Fibroblast of lung (primary cell): ENCODE measurements at places on chromosomes 4 and X. TPM values are rescaled to one million over a fixed set of nuclear protein-coding genes. Genes with fewer than 3 reads are reported as not detected.

GRCh38 chrX:27966492-27966891 lies 14.8 kb downstream of the DCAF8L1 start:
- no peak for DNase-seq

DNA sequence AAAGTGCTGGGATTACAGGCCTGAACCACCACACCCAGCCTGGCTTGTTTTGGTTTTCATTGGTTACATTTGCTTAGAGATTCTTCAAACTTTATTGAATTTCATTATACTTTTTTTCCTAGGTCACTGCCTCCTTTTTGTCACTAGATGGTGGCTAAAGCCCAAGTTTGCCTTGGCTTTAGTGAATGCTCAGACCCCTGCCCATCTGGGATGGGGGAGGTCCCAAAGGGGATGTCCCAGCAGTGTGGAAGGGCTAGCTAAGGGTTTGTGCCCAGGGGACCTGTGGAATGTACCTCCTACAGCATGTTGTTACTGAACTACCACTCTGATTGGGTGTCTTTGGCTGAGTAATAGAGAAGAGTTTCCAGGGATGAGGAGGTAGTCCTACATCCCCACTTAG lies 58.4 kb downstream of the CEP135 start:
- DNase-seq = no peak

The UGT2B17 gene
- total RNA-seq = not detected in 2 replicates

GRCh38 chr4:107751670-107752069 lies 31.6 kb upstream of the PAPSS1 start:
- DNase-seq = no peak

GRCh38 chr4:37767546-37767945 lies 58.9 kb upstream of the PGM2 start:
- DNase-seq = peak; percentile 43

- no peak for DNase-seq
Measured at GRCh38 chr4:108559068-108559793, 61.1 kb upstream of the RPL34 start.

GRCh38 chr4:151329217-151330007 lies 4.0 kb upstream of the SH3D19 start:
- no peak for DNase-seq

The BTK gene
- total RNA-seq = not detected in 2 replicates

The PRRG1 gene
- total RNA-seq = 6.2 and 10.2 TPM in 2 replicates

GRCh38 chr4:38034986-38035882 lies 75.0 kb downstream of the PTTG2 start:
- peak; percentile 82 for DNase-seq

The SPIN3 gene
- total RNA-seq = 11.0 and 20.1 TPM in 2 replicates

DNA sequence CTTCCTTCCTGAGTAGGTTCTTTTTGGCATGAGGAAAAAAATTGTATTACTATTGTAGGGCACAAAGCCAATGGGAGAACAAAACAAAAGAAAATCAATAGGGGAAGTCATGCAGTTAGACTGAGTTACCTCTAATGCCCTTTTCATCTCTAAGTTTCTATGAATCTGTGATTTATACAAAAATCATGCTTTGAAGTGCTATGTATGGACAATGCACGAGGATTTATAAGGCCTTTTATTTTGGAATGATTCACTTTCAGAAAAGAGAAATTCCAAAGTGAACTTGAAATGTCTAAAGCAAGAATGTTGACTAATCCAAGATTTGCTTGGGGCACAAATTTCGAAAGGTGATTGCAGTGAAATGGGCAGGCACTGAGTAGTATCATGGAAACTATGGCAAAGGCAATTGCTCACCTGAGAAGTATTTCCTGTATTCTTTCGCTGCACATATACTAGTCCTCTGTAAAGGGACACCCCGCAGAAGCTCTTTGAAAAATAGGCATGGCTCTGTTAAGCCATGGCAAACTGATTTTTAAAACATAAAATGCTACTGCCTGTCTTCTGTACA lies 52.8 kb downstream of the ADGRG4 start:
- no peak for DNase-seq

The SSX3 gene
- total RNA-seq = not detected in 2 replicates

- DNase-seq = no peak
Measured at GRCh38 chr4:8938623-8939022, 67.0 kb upstream of the HMX1 start.

The GLOD5 gene
- total RNA-seq = not detected in 2 replicates

GRCh38 chrX:43474321-43474720 lies 181.8 kb upstream of the MAOA start:
- no peak for DNase-seq

The RASL11B gene
- total RNA-seq = 0.26 and 2.1 TPM in 2 replicates

The MAGED4 gene
- 26.9 and 31.1 TPM in 2 replicates for total RNA-seq

The ARHGAP6 gene
- 6.9 and 11.7 TPM in 2 replicates for total RNA-seq

The PLXNA3 gene
- total RNA-seq = 11.6 and 17.8 TPM in 2 replicates

DNA sequence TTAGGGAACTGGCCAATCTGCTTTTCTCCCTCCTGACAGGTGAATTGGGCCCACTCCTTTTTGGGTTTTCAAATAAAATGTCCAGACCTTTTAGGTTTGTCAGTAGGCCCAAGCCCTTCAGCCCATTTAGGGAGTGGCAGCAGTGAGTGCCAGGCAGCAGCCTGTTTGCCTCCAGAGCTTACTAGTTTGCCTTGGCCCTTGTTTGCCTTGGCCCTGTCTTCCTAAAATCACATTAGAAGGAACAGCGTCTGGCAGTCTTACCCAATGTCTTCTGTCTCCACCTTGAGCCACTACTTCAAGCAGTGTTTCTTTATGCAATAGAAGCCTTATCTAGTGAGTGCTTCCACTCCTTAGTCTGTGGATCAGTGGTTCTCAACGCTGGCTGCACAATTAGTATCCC lies 117.1 kb downstream of the TMEM164 start:
- DNase-seq = no peak

The TDO2 gene
- total RNA-seq = 1.5 and 14.4 TPM in 2 replicates

DNA sequence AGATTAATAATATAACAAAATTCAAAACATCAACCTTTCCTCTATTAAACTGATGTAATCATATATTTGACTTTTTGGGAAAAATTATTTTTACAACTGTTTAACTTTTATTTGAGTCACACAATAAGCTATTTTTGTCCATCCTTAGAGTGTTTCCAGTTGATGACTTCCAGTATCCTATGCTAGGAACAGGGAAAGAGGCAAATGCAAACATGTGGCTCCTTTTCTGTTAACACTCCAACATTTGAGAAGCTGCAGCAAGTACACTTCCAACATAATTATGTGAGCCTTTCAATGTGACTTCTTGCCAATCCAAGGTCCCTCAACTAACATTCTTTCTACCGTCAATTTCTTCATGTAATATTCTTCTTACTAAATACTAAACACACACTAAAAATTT lies 117.7 kb downstream of the PPA2 start:
- peak; percentile 7 for DNase-seq

The SPIN2A gene
- total RNA-seq = 0.50 and 0.51 TPM in 2 replicates

DNA sequence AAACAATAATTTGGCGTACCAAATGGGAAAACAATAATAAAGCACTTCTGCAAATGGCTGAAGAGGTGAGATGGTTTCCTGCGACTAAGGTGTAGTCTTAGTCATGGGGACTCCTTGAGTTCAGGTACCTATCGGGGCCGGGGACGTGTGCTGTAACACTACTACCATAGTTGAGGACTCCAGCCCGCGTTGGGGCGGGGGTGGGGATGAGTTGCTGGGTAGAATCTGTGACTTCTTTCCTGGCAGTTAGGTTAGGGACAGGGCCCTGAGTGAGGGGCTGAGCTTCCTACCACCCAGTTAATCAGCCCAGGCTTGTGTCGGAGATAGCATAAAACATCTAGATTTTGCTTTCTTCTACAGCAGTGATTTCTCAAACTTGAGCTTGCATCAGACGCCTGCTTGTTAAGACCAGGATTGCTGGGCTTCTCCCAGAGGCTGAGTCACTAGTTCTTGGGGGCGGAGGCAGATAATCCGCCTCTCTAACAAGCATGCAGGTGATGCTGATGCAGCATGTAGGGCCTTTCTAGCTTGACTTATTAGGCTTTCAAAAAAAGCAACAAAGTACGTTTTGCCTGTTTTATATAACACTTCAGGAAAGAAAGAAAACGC lies 30.2 kb downstream of the RBBP7 start:
- peak; percentile 87 for DNase-seq

- peak; percentile 9 for DNase-seq
Measured at GRCh38 chr4:2416564-2417225, 1.8 kb downstream of the ZFYVE28 start.

DNA sequence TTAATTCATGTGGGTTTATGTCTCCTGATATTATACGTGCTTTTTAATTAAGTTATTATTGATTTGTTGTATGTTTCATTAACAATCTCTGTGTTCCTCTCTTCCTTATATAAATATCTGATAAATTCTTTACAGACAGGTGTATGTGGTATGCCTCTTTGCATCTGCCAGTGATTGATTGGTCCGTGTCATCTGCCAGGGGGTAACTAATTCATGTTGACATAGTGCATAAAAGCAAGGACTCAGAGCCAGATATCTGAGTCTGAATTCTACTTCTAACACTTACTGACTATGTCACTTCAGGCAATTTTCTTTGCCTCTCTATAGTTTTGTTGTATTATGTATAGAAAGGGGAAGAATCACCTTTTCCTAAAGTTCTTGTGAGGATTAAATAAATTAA lies 5.2 kb upstream of the AMBN start:
- DNase-seq = no peak

DNA sequence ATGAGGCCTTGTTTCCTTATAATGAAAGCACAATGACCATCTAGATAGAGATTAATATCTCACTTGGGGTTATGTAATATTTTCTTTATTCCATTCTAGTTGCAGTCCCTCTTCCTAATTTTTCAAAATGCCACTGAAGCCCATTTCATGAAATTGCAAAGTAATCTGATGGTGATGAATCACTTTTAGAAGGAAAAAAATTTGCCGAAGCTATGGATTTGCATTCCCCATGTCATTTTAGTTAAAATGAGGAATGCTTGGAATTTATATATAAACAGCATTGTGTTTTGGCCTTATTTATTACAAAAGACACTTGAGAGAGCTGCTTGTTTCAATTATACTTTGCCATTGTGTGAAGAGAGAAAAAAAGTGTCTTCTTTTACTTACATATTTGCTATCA lies 241.7 kb upstream of the TEX13A start:
- DNase-seq = peak; percentile 12

- DNase-seq = peak; percentile 43
Measured at GRCh38 chr4:83771113-83771705, 235.3 kb downstream of the GPAT3 start.

The LAMTOR3 gene
- 23.4 and 24.1 TPM in 2 replicates for total RNA-seq

DNA sequence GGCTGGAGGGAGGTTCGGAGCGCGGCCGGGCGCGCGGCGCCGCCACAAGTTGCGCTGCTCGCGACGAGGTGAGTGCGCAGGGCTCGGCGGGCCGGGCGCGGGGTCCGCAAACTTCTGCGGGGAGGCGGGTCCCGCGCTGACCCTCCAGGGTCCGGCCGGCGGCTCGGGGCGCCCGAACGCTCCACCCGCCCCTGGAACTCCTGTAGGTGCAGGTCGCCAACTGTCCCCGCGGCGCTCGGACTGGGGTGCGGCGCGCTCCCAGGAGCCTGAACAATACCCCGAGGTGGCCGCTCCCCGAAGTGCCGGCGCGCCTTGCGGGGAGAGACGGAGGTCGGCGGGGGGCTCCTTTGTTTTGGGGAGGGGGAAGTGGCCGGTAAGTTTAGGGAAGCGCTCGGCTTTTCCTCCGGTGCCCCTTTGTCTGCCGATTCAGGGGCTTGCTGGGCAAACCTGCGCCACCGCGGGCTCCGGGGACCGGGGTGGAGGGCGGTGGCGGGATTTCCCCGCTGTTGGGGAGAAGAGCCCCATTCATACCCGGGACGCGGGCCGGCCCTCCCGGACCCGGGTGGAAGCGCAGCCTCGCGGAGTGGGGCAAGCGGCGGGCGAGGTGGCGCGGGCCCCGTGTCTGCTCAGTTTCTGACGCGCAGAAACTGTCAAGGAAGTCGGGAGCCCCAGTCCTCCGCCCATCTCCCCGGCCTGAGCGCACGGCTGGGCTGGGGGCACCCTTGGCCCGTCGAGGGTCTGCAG lies 694 bp downstream of the TBL1X start:
- no peak for DNase-seq

DNA sequence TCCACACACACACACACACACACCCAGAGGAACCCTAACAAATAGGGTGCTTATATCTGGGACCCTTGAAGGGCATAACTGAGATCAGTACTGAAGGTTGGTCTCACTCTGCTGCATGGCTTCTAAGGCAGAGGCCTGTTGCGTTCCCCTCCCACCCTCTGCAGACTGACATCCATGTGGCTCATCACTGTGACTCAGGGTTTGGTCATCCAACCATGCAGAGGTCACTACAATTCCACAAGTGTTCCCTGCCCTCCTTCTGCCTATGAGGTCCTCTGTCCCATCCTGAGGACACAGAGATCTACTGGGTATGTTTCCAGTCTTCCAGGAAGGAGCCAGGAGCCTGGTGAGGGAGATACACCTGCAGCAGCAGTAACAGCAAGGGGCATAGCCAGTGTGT lies 55.8 kb downstream of the XAGE2 start:
- DNase-seq = peak; percentile 28

DNA sequence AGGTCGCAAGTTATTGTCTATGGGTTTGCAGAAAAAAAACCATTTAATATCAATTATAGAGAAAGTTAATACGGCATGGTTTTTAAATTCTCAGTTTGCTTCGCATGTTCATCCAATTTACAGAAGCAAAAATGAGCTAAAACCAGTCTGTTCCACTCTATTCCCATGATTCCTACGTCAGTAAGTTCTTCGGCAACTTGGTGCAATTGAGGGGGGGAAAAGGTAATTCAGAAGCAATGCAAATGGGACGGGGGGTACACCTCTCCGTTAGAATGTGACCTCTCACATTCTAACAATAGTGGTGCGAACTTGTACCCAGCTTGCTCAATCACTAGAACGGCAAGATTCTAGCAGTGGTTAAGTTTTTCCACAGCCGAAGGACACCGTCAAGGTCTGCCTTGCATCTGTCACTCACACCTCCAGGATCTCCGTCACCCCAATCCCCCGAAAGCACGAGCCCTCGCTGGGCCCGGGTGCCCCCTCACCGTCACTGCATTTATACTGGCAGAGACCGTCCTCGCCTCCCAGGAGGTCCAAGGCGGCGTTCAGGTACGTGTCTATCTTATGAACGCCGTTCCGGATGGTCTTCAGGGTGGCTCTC lies 653 bp downstream of the PLA2G12A start:
- DNase-seq = peak; percentile 34

The DNAJB14 gene
- 30.0 and 41.5 TPM in 2 replicates for total RNA-seq

DNA sequence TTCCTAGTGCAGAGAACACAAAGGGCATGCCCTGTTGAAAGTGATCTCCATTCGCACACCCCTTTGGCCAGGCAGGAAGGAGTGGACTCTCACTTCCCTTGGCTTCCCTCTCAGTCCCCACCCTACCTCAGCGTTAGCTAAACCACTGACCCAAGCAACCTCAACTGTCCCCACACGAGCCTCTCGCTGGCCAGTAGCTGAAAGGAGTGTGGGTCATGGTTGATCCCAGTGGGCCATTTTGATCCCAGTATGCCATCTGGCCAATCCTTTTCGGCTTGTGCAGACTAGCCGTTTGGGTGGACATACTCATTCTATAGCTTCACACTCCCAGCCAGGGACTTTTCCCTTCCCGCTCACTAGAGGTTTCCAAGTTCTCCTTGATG lies 24.4 kb upstream of the BCORL1 start:
- DNase-seq = no peak

The USP46 gene
- 12.6 and 14.4 TPM in 2 replicates for total RNA-seq
